ENCODE measurements at places on chromosomes 5 and 9. TPM values are rescaled to one million over a fixed set of nuclear protein-coding genes. Genes with fewer than 3 reads are reported as not detected.

The C1QTNF3 gene
- 2.1 TPM for total RNA-seq

The DIPK1B gene
- total RNA-seq: 4.0 TPM

The TIMD4 gene
- not detected for total RNA-seq

The CLTB gene
- 116 TPM for total RNA-seq

The TCF7 gene
- total RNA-seq: 16.8 TPM

The CAMK4 gene
- total RNA-seq: 19.4 TPM

The ABO gene
- total RNA-seq: 3.3 TPM

The PDGFRB gene
- not detected for total RNA-seq

The ADAMTS19 gene
- total RNA-seq: not detected

The SLCO6A1 gene
- total RNA-seq: not detected

DNA sequence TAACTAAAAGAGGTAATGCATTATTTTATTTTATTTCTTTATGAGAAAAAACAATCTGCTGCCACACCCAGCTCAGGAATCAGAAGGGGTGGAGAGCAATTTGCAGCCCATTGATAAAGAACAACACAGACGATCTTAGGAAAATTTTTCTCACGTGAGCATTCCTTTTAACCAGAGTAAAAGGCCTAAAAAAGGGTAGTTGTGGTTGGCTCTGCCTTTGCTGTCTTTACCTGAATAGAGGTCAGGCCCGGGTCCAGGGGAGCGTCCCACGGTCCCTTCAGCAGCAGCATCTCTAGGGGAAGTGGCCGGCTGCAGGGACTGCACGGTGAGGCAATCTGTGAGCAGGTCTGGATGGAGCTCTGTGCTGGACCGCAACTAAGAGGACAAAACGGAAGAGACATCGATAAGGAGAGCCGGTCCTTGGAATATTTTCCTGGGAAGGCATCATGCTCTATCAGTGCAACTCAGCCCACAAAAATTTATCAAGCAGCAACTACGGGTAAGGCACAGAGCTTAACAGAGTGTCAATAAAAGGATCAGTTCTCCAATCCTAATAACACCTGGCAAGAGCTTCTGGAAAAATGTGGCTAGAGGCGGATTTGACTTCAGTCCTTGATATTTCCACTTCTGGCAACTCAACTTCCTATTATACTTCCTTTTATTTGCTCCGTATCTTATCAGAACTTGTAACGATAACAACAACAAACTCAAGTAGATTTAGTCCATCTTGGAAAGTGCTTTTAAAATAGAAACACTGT, 372.8 kb upstream of the RFX3 start:
- peak; percentile 43 for DNase-seq
- H3K36me3 ChIP-seq: peaks cover 21% of the 10 kb centered on the region
- peaks cover 47% of the 10 kb centered on the region for H3K4me1 ChIP-seq
- no peaks in the 10 kb centered on the region for H3K27me3 ChIP-seq
- peak overlapping the region; percentile 44 for H3K4me3 ChIP-seq
- H3K27ac ChIP-seq: peak overlapping the region; percentile 84

DNA sequence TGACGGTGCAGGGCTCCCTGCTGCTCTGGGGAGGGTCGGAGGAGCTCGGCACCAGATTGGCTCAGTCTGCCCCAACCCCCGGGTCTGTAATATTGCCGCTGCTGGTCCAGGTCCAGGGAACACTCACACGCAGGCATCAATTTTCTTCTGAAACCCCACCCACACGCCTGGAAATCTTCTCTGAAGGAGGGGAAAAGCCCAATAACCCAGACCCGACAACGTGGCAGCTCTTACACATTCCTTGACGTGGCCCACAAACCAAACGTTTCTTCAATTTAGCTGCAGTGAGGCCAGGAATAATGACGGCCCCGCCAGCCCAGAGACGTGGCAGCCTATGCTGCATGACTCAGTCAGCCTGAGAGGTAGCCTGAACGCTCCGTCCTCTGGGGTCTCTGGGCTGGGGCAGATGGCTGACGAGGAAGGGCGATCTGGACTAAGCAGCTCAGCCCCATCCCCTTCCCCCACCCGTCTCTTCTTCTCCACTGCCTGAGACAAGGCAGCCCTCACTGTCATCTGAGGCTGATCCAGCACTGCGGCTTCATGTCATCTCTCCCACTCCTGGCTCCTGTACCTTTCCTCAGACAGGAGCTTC, 9.9 kb upstream of the SPARC start:
- H3K4me3 ChIP-seq: no peak overlapping the region
- peaks cover 20% of the 10 kb centered on the region for H3K4me1 ChIP-seq
- DNase-seq: no peak
- no peaks in the 10 kb centered on the region for H3K36me3 ChIP-seq
- H3K27me3 ChIP-seq: no peaks in the 10 kb centered on the region

DNA sequence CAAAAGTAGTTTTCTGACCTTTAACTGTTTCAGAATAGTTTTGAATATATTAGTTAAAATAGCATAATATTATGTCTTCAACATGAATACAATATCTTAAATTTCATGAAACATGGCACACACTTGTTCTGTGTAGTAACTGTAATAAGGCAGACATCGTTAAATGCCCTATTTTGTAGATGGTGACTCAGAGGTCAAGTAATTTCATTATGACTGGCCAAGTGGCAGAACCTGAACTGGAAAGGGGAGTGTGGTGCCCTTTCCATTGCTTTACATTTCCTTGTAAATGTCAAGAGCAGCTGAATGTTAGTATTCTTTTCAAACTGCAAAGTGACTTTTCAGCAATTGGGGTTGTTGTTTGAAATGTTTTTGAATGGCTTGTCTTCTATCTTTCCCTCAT, 201.2 kb upstream of the CDKN2B start:
- no peaks in the 10 kb centered on the region for H3K27me3 ChIP-seq
- peak; percentile 34 for DNase-seq
- peaks cover 37% of the 10 kb centered on the region for H3K4me1 ChIP-seq
- H3K36me3 ChIP-seq: peaks cover 10% of the 10 kb centered on the region

DNA sequence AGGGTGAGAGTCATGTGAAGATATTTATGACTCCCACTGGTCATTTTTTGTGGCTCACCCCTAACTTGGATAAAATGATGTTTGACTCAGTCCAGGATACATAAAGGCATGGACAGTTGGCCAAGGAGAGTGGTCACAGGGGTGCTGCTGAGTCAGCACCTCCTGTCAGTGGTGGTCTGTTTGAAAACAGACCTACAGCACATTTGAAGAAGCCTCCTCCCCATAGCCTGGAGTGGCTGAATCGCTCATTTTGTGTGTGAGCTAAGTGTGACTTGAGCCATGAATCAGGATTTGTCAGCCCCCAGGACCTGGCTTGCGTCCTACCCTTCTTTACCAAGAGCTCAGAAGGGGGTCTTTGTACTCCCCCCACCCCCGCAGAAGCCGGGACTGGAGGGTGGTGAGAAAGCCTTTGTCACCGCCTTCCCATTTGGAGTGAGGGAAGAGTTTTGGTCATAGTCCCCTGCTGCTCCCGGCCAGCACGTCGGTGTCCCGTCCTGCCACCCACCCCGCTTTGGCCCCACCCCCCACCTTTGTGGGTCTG, 35.6 kb downstream of the TRIO start:
- H3K27ac ChIP-seq: peak overlapping the region; percentile 60
- no peak overlapping the region for H3K4me3 ChIP-seq
- peaks cover 54% of the 10 kb centered on the region for H3K4me1 ChIP-seq
- peaks cover 4% of the 10 kb centered on the region for H3K36me3 ChIP-seq
- H3K27me3 ChIP-seq: no peaks in the 10 kb centered on the region
- DNase-seq: no peak

- H3K36me3 ChIP-seq: peaks cover 41% of the 10 kb centered on the region
- peak overlapping the region; percentile 60 for H3K27ac ChIP-seq
- peaks cover 38% of the 10 kb centered on the region for H3K4me1 ChIP-seq
- no peak for DNase-seq
- no peaks in the 10 kb centered on the region for H3K27me3 ChIP-seq
- no peak overlapping the region for H3K4me3 ChIP-seq
Observed at GRCh38 chr5:32276173-32276853, 36.4 kb downstream of the MTMR12 start.

DNA sequence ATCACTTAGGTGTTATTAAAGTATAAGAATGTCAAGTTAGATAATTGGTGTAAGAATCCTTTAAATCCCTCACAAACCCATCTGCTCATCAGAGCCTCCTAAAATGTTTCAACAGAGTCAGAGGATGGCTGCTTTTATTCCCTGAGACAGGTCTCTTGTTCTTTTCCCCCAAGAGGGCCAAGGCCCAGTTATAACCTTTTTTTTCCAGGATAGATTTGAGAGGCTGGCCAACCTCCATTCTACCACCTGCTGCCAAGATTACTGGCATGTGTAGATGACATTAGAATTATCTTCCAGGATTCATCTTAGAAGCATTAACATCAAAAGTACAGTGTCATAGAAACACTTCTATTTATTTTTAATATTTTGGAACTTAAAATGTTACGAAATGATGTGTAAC, 305.1 kb downstream of the TRPM3 start:
- H3K4me3 ChIP-seq: no peak overlapping the region
- H3K27ac ChIP-seq: no peak overlapping the region
- H3K27me3 ChIP-seq: no peaks in the 10 kb centered on the region
- no peak for DNase-seq
- H3K4me1 ChIP-seq: no peaks in the 10 kb centered on the region

DNA sequence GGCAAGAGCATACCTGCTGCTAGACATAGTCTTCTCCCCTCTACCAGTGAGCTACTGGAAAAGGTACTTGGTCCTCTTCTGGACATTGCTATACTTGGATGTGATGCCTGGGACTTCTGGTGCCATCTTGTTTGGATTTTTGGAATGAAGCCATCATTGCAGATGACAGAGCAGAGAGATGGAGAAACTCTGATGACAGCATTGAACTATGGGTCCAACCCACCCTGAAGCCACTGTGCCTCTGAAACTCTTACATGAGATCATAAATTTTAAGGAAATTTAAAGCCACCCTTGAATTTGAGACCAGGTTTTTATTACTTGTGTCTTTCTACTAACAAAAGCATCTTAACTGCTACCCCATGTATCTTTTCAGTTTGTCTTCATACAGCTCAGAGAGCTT, 151.1 kb upstream of the SMIM23 start:
- H3K27ac ChIP-seq: no peak overlapping the region
- peaks cover 19% of the 10 kb centered on the region for H3K4me1 ChIP-seq
- H3K27me3 ChIP-seq: peaks cover 42% of the 10 kb centered on the region
- DNase-seq: no peak
- no peak overlapping the region for H3K4me3 ChIP-seq
- no peaks in the 10 kb centered on the region for H3K36me3 ChIP-seq

DNA sequence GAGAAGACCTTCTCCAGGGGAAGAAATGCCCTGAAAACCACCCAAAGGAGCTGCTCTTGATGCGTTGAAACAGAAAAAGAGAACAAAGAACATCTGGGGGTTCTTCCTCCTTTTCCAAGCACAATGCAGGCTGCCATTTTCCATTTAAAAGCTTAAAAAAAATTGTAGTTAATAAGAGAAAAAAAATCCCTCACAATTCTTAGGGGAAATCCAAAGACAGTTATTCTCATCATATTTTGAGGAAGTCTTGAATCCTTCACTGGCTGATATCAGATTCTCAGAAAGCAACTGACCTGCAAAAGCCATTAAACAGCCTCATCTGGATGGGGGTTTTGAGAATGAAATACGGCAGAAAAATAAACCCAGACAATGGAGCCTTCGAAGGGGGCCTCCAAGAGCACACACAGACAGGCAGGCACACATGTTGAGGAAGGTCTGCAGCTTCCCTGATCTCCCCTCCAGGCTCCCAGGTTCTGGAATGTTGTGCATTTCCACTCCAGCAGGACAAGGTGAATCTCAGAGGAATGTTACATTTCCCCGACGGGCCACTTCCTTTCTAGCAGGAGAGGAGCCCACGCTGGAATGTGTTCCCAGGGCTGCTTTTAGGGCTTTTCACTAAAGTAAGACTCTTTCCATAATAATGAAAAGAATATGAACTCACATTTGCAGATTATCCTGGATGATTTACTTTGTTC, 159.4 kb upstream of the S1PR3 start:
- H3K27ac ChIP-seq: no peak overlapping the region
- H3K4me1 ChIP-seq: no peaks in the 10 kb centered on the region
- H3K4me3 ChIP-seq: no peak overlapping the region
- DNase-seq: no peak
- no peaks in the 10 kb centered on the region for H3K36me3 ChIP-seq

DNA sequence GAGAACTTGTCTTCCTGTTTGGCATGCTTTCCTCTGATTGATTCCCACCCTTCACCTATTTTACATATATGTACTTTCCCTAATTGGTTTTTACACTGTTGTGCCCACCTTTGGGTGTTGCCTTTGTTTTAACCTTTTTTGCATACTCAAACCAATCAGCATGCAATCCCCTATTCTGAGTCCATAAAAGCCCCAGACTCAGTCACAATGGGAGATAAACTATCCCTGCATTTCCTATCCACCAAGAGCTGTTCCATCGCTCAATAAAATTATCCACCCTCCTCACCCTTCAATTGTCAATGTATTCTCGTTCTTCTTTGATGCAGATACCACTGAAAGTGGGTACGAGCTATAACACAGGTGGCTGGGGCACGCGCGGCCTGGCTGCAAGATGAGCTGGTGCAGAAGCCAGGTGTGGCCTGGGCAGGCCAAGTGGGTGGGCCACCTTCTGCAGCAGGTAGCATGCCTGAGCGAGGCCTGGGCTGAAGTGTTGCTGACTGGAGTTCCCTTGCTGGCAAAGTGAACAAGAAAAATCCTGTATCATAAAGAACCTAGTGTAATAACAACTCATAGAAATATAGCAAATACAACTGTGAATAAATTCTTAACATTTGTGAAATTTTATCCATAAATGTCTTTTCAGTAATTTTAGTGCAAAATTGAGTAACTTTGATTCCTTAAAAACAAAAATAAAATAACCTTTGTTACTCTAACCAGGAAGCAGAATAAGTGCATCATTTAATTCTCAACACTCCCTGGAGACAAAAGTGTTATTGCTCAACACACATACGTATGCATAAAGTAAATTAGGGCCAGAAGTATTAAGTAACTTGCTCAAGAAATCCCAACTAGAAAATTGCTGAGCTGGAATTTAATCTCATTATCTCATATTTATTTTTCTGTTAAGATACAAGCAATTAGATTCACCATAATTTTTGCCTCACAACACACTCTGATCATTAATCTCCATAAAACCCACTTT, 685.3 kb upstream of the EDIL3 start:
- H3K27ac ChIP-seq: no peak overlapping the region
- H3K27me3 ChIP-seq: no peaks in the 10 kb centered on the region
- H3K4me3 ChIP-seq: no peak overlapping the region
- no peaks in the 10 kb centered on the region for H3K4me1 ChIP-seq
- no peaks in the 10 kb centered on the region for H3K36me3 ChIP-seq
- no peak for DNase-seq

GRCh38 chr5:42120070-42120469, 195.0 kb downstream of the FBXO4 start:
- H3K27ac ChIP-seq: no peak overlapping the region
- H3K27me3 ChIP-seq: peaks cover 29% of the 10 kb centered on the region
- no peaks in the 10 kb centered on the region for H3K36me3 ChIP-seq
- no peaks in the 10 kb centered on the region for H3K4me1 ChIP-seq

- no peak for DNase-seq
- no peaks in the 10 kb centered on the region for H3K4me1 ChIP-seq
- no peak overlapping the region for H3K27ac ChIP-seq
- H3K4me3 ChIP-seq: no peak overlapping the region
- H3K27me3 ChIP-seq: no peaks in the 10 kb centered on the region
Observed at GRCh38 chr5:159269723-159270122, 6.6 kb downstream of the UBLCP1 start.

GRCh38 chr5:138033386-138033808, 518 bp upstream of the FAM13B start:
- peaks cover 40% of the 10 kb centered on the region for H3K4me1 ChIP-seq
- DNase-seq: no peak
- H3K27ac ChIP-seq: peak overlapping the region; percentile 98
- peak overlapping the region; percentile 100 for H3K4me3 ChIP-seq
- H3K36me3 ChIP-seq: peaks cover 40% of the 10 kb centered on the region
- H3K27me3 ChIP-seq: no peaks in the 10 kb centered on the region

Measured in Calu3 (cell line).